Large intestine (tissue), 12 donors: ENCODE measurements at places on chromosomes 6 and 20. TPM values are rescaled to one million over a fixed set of nuclear protein-coding genes. Genes with fewer than 3 reads are reported as not detected.

Gene BPIFA1
- polyA plus RNA-seq = not detected

Gene TSPO2
- polyA plus RNA-seq = 2.3 TPM

Gene COL9A1
- polyA plus RNA-seq = 5.2 TPM

GRCh38 chr6:1387538-1387875 lies 1.9 kb upstream of the FOXF2 start:
- DNase-seq = no peak

GRCh38 chr6:95848717-95849116 lies 167.1 kb upstream of the FUT9 start:
- no peak for DNase-seq

DNA sequence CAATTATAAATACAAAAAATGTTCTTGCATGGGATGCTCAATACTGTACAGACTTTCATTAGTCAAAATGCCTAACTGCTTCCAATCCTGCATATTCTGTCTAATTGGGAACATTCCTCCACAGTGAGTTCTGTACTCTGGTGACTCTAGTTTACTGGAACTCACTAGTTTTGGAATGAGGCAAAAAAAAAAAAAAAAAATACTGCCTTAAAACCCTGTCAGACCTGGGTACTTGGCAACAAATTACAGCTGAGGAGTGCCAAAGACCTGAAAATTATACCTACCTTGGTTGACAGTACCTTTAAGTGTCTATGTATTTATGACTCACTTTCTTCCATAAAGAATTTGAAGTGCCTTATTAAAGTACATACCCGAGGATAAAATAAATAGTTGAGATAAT lies 276.7 kb downstream of the FARS2 start:
- DNase-seq = no peak

GRCh38 chr20:62805711-62806382 lies 1.2 kb downstream of the OGFR start:
- DNase-seq = no peak

GRCh38 chr20:10662661-10663458 lies 10.9 kb downstream of the JAG1 start:
- no peak for DNase-seq

GRCh38 chr6:6781172-6781872 lies 192.8 kb downstream of the LY86 start:
- no peak for DNase-seq

GRCh38 chr20:3699037-3699436 lies 13.4 kb downstream of the SIGLEC1 start:
- no peak for DNase-seq

DNA sequence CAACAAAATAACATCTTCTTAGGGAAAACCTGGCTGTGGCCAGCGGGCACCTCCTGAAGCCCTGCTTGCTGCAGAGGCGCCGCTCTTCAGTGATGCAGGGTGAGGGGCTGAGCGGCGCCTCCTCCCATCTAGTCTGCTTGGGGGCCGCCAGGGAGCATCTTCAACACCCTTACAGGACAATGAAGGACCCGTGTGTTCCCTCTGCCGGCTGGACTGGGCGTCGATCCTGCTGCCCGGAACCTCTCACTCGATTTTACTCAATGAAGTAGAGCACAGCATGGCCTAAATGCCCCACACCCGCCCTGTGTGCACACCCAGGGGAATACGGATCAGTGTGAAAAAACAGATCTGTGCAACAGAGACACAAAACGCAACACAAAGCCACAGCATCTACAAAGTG lies 28.5 kb upstream of the MPC1 start:
- DNase-seq = no peak
